ENCODE measurements at places on chromosomes 1 and 21. TPM values are rescaled to one million over a fixed set of nuclear protein-coding genes. Genes with fewer than 3 reads are reported as not detected.

The GJA5 gene
- total RNA-seq, result not detected

The ADGRB2 gene
- 0.68 TPM for total RNA-seq

The EYA3 gene
- 32.0 TPM for total RNA-seq

The FCRL1 gene
- total RNA-seq, result not detected

The FCRL2 gene
- not detected for total RNA-seq

GRCh38 chr1:160726498-160727315 lies 12.3 kb upstream of the SLAMF7 start:
- H3K4me1 ChIP-seq, result peaks cover 31% of the 10 kb centered on the region
- H3K27ac ChIP-seq, result no peak overlapping the region
- H3K27me3 ChIP-seq, result no peaks in the 10 kb centered on the region

DNA sequence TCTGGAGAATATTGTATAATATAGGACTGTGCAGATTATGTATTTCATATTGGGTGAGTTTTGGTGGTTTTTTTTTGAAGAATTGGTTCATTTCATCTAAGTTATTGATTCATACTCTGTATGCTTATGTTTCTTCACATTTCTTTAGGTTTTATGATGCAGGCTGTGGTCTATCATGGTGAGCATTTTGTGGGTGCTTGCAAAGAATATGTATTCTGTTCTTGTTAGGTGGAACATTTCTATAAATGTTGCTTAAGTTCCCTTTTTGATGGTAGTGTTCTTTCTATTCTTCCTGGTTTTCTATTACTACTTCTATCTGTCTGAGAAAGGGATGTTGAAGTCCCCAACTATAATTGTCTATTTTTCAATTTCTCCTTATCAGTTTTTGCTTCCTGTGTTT lies 42.6 kb downstream of the PKN2 start:
- no peak overlapping the region for H3K4me3 ChIP-seq
- H3K4me1 ChIP-seq, result peaks cover 8% of the 10 kb centered on the region
- no peak overlapping the region for H3K27ac ChIP-seq
- H3K36me3 ChIP-seq, result peaks cover 12% of the 10 kb centered on the region
- DNase-seq, result no peak

DNA sequence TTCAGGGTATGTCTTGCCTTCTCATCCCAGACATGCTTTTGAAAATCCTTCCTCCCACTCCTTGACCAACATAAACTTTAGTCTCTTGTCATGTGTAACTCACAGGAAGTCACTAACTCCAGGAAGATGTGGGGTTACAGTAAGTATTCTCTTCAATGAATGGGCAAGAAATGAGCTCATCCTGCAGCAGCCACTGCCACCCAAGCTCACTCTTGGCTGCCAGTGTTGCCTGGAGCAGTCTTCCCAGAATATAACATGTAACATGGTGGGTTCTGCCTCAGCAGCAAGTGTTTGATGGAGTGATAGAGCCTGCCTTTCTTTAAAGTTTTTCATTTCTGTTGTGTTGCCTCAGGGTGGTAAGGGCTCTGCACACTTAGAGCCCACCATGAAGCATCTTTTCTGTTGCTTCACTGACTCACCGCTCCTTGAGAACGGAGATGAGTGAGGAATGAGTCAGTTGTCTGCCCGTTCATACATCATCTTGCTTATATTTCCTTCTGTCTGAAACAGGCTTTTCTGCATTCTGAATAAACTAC lies 187.0 kb downstream of the TPR start:
- no peak overlapping the region for H3K4me3 ChIP-seq
- H3K36me3 ChIP-seq, result no peaks in the 10 kb centered on the region
- no peak for DNase-seq
- no peak overlapping the region for H3K27ac ChIP-seq
- peaks cover 5% of the 10 kb centered on the region for H3K4me1 ChIP-seq

- no peaks in the 10 kb centered on the region for H3K36me3 ChIP-seq
- no peak overlapping the region for H3K4me3 ChIP-seq
- peaks cover 60% of the 10 kb centered on the region for H3K4me1 ChIP-seq
- no peak overlapping the region for H3K27ac ChIP-seq
- H3K27me3 ChIP-seq, result peaks cover 24% of the 10 kb centered on the region
Observed at GRCh38 chr1:161743231-161743630, 6.4 kb upstream of the DUSP12 start.

DNA sequence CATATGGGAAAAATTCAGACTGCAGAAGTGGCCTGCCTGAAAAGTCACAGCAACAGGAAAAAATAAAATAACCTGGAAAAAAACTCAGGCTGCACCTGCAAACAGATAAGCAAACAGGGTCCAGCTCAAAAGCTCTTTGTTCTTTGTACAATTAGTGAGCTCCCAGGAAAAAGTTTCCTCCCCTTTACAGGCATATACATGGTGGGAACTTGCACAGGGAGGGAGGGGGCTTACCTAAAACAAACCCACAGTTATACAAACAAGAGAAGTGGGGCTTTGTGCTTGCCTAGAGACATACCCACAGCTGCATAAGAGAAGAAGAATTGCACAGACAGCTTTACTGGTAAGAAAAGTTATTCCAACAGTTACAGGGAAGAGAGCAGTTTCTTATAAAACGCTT lies 31.7 kb upstream of the COG2 start:
- H3K27ac ChIP-seq, result no peak overlapping the region
- H3K4me1 ChIP-seq, result no peaks in the 10 kb centered on the region
- no peaks in the 10 kb centered on the region for H3K36me3 ChIP-seq
- no peak overlapping the region for H3K4me3 ChIP-seq
- DNase-seq, result no peak
